Brain (organoid and tissue), 16 donors: ENCODE measurements at places on chromosomes 11 and 22. TPM values are rescaled to one million over a fixed set of nuclear protein-coding genes. Genes with fewer than 3 reads are reported as not detected.
A peak's percentile ranks its signal among the peaks of the same experiment; 100 is the strongest.

The SLC22A6 gene
- polyA plus RNA-seq, result 2.0 TPM

- DNase-seq, result peak; percentile 95
These were observed 33.4 kb upstream of the GLYATL1 start for GRCh38 chr11:58905721-58906547.

The CREB3L1 gene
- polyA plus RNA-seq, result 3.3 TPM

GRCh38 chr11:22688914-22689313 is 22.5 kb downstream of the GAS2 start:
- no peak for DNase-seq

The FZD4 gene
- 2.9 TPM for polyA plus RNA-seq

The BEST1 gene
- 12.1 TPM for polyA plus RNA-seq

DNA sequence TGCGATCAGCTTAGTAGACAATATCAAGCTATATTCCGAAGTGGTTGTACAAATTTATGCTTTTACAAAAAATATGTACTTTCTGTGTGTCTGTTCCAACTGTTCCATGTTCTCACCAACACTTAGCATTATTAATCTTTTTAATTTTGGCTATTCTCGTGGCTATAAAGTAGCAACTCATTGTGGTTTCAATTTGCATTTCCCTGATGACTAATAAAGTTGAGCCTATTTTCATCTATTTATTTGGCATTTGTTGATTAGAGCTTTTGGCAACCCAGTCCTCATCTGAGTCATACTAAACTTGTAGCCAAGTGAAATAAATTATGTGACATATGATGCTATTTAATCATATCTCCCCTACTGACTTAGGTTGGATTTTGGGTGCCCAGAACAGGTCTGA is 115.9 kb downstream of the FBXO7 start:
- no peak for DNase-seq

DNA sequence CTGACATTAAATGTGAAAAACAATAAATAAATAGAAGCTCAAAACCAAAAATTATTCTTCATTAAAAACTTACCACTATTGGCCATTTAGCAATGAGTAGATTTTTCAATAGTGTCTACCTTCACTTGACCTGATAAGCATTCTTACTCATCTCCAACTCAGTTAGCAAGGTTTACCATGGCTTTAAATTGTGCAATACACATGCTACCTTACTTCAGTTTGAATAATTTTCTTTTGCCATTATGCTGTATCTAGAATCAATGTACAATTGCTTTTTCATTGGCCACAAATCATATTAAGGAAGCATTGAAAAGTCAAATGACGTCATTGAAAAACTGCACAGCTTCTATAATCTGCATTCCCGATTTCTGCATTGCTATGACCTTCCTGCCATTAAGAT is 64.9 kb downstream of the SVIP start:
- DNase-seq, result no peak

GRCh38 chr22:49699928-49700498 is 127.7 kb downstream of the BRD1 start:
- DNase-seq, result no peak

DNA sequence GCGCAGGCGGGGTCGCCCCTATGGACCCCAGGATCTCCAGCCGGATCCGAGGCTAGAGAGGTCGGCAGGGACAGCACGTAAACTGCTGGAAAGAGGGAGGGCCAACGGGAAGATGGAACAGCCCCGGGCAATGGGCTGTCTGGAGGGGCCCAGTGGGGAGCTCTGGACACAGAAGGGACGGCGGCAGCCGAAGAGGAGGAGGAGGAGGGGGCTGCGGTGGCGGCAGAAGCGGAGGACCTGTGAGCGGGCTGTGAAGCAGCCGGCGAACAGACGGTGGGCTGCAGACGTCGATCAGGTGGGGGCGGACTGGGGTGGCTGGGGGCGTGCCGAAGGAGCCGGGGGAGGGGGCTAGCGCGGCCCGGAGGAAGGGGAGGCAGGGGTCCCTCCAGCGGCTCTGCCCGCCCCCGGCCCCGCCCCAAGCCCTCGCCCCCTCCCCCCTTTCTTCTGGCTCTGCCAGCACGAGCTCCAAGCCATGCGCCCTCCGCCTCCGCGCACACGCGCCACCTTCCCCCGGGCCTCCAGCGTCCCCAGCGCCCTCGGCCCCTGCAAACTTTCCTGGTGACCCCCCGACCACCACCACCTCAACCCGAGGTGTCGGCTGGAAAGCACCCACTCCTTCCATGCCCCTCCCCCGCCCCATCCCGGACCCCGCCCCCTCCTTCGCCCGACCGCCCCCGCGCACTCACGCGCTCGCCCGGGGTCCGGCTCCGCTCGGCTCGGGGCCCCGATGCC is 432 bp downstream of the TNKS1BP1 start:
- peak; percentile 87 for DNase-seq

DNA sequence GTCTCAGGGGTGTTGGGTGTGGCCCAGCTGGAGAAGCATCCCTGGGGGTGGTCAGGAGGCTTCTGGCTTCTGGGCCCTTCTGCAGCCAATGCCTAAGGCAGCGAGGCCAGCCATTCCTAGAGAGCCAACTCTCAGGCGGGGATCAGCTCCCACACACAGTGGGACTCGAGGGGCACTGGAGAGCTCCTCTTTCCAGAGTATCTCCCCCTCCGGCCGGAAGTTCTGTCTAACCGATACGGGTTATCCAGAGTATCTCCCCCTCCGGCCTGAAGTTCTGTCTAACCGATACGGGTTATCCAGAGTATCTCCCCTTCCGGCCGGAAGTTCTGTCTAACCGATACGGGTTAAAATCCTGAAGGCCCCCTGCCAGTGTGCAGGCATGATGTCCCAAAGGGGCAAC is 71.2 kb upstream of the B3GAT1 start:
- DNase-seq, result no peak

The TRIM29 gene
- 2.5 TPM for polyA plus RNA-seq

The SEZ6L gene
- polyA plus RNA-seq, result 109 TPM

The ZBTB16 gene
- polyA plus RNA-seq, result 10.3 TPM

GRCh38 chr11:129143335-129143734 is 48.8 kb downstream of the ARHGAP32 start:
- DNase-seq, result peak; percentile 6

DNA sequence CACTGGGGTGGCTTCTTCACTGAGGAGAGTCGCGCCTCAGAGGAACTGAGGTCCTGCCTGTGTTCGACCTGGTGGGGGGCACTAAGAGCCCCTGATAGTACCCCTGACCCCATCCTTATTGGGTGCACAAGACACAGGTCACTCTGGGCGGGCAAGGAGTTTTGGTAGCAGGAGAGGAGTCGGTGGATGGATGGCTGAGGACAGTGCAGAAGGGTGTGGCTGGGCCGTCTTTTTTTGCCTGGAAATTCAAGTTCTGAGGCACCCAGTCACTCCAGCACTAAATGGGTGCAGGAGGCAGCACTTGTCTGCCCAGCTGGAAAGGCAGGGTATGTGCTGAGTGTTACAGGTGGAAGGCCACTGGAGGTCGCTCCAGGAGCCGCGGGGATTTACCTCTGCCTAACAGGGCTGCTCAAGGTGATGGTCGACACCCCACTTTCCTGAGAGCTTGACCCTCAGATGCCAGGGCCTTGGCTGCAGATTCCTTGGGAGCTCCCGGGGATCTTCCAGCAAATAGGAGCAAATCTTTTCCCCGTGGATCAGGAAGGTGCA is 960 bp downstream of the TSSC4 start:
- DNase-seq, result no peak

- DNase-seq, result no peak
These were observed 24.4 kb downstream of the SERGEF start for GRCh38 chr11:17988465-17988864.

GRCh38 chr11:13826505-13827278 is 135.8 kb upstream of the SPON1 start:
- DNase-seq, result no peak

DNA sequence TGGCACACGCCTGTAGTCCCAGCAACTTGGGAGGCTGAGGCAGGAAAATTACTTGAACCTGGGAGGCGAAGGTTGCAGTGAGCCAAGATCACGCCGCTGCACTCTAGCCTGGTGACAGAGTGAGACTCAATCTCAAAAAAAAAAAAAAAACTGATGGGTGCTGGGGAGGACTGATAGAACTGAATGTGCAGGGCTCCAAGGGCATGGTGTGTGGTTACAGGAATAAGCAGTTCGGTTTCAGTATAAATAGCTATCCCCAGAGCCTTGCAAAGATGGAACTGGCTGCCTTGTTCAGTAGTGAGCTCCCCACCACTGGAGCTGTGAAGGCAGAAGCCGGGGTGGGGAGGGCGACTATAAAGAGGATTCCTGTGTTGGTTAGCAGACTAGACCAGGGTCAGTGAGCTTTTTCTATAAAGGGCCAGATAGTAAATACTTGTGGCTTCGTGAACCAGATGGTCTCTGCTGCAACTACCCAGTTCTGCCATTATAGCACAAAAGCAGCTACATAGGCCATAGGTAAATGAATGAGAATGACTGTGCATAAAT is 5.9 kb downstream of the TOM1 start:
- DNase-seq, result no peak

The GNAZ gene
- polyA plus RNA-seq, result 48.7 TPM

- no peak for DNase-seq
These were observed 7.3 kb upstream of the NCF4 start for GRCh38 chr22:36853407-36854099.
